ENCODE measurements at places on chromosomes 5 and 9. TPM values are rescaled to one million over a fixed set of nuclear protein-coding genes. Genes with fewer than 3 reads are reported as not detected.
A peak's percentile ranks its signal among the peaks of the same experiment; 100 is the strongest.

DNA sequence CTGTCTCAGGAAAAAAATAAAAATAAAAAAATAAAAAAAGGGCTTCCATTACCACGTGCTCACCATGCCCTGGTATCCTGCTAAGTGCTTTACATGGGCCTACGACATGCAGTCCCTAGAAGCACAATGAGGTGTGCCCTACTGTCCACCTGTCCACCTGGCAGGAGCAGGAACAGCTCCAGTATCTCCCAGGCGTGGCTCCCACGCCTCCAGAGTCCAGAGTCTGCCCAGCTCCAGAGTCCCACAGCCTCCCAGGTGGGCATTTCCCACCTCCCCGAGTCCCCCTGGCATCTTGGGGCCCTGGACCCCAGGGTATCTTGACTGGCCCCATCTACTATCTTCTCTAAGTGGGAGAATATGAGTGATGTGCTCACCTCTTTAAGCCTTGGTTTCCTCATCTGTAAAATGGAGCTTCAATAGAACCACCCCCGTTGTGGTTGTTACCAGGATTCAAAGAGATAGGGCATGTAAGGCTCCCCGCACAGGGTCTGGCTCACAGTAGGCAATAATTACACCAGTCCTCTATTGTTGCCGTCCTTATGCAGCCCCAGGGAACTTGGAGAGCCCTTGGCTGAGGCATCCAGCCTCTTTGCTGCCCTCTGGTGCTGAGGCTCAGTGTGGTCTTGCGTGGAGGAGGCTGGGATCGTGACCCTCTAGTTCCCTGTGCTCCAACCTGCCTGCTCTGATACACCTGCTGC, 8.9 kb downstream of the CXCL14 start:
- DNase-seq = peak; percentile 55

DNA sequence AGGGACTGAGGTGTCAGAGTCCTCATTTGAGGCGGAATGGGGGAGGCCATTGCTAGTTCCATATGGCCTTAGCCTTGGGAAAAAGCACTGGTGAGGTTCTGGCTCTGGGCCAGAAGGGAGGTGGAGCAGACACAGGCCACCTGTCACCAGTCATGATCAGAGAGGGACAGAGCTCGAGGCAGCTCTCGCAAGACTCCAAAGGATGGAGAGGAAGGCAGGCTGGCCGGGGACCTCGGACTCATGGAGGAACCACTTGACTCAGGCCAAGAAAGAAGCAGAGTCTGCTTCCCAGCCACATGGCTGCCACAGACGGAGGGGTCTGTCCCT, 29.2 kb upstream of the NSMF start:
- no peak for DNase-seq

GRCh38 chr5:79023348-79023747, 38.2 kb upstream of the ARSB start:
- no peak for DNase-seq

Gene TLR4
- not detected for total RNA-seq

Gene G3BP1
- 133 TPM for total RNA-seq

DNA sequence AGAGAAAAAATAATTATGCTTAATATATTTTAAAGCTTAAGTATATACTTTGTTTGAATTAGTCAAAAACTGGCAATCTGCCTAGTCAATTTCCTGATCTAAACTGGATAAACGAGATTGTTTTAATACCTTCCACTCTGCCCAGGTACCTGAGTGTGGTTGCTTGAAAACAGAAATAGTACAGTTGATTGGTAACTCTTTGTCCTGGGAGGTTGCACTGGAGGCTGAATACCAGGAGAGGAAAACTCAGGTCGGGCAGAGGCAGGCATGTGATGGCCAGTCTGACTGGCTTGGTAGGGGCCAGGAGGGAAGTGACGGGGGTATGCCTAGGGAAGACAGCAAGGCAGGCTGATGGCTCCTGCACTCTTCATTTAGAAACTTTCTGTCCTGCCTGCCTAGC, 80.2 kb downstream of the PIK3R1 start:
- DNase-seq = peak; percentile 69

GRCh38 chr5:179963375-179963774, 55.7 kb upstream of the TBC1D9B start:
- no peak for DNase-seq

GRCh38 chr5:56589481-56589860, 225.9 kb upstream of the MAP3K1 start:
- no peak for DNase-seq

- peak; percentile 77 for DNase-seq
These were observed 31.6 kb downstream of the PTGS1 start for GRCh38 chr9:122402403-122402871.

Gene SKIC3
- total RNA-seq = 37.6 TPM

Gene RGS7BP
- total RNA-seq = 2.1 TPM

DNA sequence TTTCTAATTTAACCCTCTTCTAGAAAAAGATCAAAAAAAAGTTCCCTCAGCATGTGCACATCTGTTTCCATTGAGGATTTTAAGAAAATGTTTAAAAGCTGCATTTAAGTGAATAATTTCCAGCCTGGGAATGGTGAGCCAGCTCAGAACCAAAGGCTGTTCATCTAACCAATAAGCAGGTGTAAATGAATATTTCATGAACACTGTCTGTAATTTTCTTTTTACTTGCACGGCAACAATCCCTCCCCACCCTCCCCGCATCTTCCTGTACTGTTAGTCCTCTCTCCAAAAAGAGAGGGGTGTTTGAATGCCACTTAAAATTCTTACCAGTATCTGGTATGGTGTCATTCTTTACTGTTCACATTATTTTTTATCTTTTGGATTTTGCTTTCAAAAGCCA, 425.6 kb downstream of the PDE4D start:
- no peak for DNase-seq

DNA sequence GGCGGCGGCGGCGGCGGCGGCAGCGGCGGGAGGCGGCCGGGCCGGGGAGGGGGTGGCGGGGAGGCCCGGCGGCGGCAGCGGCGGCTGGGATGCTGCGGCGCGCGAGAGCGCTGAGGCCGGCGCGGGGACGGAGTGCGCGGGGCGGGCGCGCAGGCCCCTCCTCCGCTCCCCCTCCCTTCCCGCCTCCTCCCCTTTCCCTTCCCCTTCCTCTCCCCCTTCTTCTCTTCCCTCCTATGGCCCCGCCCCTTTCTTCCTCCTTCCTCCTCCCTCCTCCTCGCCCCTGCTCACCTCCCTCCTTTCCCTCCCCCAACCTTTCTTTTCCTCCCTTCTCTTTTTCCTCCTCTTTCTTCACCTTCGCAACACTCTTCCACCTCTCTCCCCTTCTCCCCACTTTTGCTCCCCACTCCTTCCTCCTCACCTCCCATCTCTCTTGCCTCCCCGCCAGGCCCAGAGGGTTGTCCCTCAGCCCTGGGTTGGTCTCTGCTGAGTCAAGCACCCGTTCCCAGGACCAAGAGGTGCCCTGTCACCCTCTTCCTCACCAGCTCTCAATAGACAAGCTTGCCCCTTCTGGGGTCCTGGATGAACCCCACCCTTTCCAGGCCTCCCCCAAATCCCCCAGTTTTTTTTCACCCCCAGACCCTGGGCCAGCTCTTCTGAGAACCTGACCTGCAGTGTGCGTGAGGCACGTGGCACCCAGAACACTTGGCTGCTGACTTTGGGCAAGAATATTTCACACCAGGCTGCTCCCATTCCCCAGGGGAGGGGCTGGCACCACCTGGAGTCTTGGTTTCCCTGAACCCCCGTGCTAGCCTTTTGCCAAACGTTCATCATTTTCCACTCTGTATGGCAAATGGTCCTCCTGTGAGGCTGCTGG, at the start of gene SEMA4D:
Gene SEMA4D (minus strand): TSS at position 136 of the 874 bp plus-strand sequence. CDS start 92,657 bp downstream, outside the sequence.
- DNase-seq = peak; percentile 58

Gene JAKMIP2
- total RNA-seq = not detected

DNA sequence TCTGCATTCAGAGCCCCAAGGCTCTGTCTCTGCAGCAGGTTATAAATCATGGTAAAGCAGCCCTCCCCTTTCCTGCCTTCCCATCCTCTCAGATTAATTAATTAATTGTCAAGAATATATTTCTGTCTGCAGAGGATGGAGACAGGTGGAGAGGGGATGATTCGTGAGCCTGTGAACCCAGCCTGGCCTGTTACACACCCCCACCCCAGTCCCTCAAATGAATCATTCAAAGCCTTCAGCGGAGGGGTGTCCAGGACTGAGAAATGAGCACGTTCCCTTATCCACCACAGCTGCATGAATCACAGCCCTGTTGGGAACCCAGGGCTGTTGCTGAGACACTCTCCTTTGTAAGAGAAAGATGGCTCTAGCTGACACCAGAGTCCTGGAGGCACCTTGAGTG, 56.0 kb downstream of the NIPAL4 start:
- DNase-seq = peak; percentile 90

DNA sequence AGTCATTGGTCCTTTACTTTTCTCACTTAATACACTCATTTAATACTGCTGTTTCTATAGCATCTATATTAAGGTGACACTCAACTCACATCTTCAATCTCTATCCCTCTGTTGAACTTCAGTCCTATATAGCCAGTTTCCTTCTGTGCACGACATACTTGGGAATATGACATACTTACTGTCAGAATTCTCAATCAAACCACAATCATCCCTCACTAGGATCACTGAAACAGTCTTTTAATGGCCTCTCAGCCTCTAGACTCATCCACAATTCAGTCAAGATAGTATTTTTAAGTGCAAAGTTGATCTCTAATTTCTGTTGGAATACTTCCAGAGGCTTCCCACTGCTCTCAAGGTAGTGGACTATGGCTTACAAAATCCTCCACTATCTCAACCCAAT, 251.0 kb upstream of the MEF2C start:
- no peak for DNase-seq

Gene SPAG8
- not detected for total RNA-seq

DNA sequence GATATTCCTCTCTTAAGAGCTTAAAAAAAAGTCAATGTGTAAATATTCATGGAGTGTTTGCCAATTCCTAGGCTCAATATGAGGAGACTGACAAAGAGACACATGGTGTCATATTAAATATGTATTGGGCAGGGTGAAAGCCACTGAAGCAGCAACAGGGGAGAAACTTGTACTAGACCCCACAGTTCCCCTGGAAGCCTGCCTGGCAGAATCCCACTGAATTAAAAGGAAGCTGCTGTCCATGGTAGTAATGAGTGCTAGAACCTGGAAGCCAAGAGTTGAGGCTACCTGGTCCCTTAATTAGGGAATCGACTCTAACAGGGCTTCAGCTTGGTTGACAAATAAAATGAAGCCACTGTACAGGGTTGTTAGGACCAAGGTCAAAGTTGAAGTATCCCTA, 129.4 kb upstream of the GPR151 start:
- DNase-seq = no peak

Gene MCTP1
- 7.5 TPM for total RNA-seq

DNA sequence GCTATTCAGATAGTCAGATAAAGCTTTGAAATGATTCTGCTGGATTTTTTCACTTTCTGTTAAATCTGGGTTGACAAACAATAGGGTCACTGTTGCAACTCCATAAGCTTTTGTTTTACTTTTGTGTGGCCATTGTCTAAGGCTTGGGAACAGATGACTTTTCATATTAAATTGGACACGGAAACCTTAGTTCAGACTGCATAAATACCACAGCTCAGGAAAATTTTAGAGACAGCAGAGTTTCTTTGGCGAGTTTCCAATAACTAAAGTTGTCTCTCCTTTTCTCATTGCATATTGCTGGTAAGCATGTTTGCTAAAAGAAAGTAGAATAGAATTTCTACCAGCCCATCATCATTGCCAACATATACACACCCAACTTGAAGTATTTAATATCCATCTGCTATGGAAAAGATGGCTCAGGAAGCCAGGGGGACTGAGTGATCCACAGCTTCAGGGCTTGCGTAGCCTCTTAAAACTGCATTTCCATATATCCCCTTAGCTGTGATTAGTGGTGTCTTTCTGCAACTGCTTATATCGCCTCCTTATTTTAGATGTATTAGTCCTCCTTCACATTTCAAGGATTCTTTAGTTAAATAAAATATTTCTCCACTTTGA, 168.2 kb downstream of the ARHGAP26 start:
- no peak for DNase-seq

GRCh38 chr9:127011772-127012171, 97.2 kb downstream of the RALGPS1 start:
- peak; percentile 13 for DNase-seq

DNA sequence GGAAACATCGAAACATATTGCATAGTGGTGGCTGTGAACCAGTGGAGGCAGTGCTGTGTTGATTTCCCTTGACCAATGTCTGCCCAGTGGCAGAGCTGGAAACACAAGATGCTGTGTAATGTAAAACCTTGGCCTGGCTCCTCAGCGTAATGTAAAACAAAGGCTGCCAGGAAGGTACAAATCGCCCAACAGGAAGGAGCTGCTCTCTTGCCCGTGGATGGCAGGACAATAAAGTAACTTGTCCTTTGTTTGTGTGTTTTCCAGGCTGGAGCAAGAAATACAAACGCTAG, 143.4 kb downstream of the PALM2AKAP2 start:
- peak; percentile 40 for DNase-seq

GRCh38 chr5:57054671-57055070, 102.7 kb upstream of the MIER3 start:
- DNase-seq = no peak

DNA sequence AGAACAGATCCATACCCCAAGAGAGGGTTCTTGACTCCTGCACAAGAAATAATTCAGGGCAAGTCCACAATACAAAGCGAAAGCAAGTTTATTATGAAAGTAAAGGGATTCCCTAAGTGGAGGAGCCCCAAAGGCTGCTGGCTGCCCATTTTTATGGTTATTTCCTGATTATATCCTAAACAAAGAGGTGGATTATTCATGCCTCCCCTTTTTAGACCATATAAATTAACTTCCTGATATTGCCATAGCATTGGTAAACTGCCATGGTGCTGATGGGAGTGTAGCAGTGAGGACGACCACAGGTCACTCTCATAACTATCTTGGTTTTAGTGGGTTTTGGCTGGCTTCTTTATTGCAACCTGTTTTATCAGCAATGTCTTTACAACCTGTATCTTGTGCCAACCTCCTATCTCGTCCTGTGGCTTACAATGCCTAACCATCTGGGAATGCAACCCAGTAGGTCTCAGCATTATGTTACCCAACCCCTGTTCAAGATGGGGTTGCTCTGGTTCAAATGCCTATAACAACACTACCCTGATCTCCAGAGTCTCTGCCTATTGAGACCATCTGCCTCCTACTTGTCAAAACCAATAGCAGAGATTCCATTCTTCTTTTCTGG, 154.4 kb upstream of the GRAMD2B start:
- DNase-seq = peak; percentile 4

Gene DDX46
- total RNA-seq = 36.8 TPM

GRCh38 chr5:110945874-110946436, 125.6 kb upstream of the TSLP start:
- no peak for DNase-seq

DNA sequence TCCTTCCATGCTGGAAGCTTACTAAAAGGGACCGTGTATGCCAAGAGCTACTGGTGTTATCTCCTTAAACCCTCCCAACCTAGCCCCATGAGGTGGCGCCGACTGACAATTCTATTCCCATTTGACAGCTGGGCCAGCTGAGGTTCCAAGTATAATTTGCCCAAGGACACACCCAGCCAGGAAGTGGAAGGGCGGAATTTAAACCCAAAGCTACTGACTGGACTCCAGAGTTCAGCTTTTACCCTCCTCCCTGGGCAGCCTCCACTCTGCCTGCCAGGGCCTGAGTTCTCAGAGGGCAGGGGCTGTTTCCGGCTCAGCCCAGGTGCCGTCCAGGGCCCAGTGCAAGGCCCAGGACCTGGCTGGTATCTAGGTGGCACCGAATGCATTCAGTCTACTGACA, 71.8 kb downstream of the C9orf50 start:
- DNase-seq = no peak
